Heart right ventricle (tissue), 16 donors: ENCODE measurements at places on chromosomes 5 and 9. TPM values are rescaled to one million over a fixed set of nuclear protein-coding genes. Genes with fewer than 3 reads are reported as not detected.
A peak's percentile ranks its signal among the peaks of the same experiment; 100 is the strongest.

DNA sequence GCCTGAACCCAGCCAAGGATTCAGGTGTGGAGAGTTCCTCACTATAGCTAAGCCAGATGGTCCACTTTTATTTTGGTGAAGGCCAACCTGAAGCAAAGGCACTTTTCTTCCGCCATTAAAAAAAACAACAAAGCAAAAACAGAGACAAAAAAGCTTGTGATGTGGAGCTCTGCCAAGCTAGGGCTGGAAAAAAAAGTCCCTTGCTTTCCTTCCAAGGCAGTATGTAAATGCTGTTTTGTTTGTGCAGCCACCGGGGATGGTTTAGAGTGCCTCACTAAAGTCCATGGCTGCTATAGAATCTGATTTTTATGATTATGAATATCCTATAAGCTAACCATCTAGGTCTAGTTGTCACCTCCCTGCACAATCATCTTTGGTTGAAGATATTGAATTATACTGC, 14.9 kb downstream of the MEGF10 start:
- DNase-seq: no peak

GRCh38 chr5:53479590-53480415, 626 bp upstream of the FST start:
- DNase-seq: peak; percentile 48

DNA sequence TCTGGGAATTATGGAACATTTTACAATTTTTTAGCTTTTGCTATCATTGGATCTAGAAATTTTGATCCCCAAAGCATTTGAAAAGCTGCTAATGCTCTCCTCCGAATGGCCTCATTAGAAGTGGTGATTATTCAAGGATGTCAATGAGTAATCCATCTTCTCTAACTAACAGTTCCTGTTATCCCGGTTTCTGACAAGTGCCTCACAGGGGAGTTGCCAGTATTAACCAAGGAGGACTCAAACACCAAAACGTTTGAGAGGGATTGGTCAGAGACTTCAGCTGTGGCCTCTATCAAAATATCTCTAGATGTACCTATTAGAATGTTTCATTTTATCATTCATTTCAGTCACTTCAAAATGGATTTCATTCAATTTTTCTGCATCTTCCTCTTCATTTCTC, 208.3 kb upstream of the ITGA1 start:
- no peak for DNase-seq

OTP gene
- total RNA-seq: not detected

- DNase-seq: no peak
Measured at GRCh38 chr5:40672425-40672824, 7.3 kb upstream of the PTGER4 start.

IFNA13 gene
- not detected for total RNA-seq
